ENCODE measurements at places on chromosomes 1 and 21.
A peak's percentile ranks its signal among the peaks of the same experiment; 100 is the strongest.

DNA sequence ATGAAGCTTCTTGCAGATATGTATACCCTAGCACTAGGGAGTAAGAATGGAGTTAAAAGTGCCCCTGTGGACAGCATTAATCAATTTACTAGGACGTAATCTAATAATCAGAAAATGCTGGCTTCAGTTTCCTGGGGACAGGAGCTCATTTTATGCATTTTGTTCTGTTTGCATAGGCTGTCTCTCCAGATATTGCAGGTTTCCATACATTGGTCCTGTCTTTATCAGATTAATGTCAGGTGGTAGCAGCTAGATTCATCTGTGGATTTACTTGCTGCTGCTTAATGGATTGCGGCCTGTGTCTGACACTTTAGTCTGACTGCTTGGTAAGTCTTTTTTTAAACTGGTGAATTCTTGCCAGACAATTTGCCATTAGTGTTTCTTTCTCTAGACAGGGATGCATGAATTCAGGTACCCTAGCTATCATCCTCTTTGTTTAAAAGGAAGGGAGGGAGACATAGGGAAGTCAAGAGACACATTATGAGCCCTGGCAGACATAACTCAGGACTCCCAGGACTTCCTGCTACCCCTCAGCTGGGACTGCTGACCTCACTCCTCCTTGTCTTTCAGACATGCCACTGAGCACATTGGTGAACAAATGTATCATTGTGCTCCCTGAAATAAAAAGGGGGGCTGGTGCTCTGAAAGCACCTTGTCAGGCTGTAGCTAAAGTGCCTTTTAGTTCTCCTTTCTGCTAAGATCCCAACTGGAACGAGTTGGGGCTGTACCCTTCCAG lies 47.7 kb downstream of the NOS1AP start:
- DNase-seq: no peak

GRCh38 chr1:198630863-198631262 lies 8.0 kb upstream of the PTPRC start:
- DNase-seq: no peak

DNA sequence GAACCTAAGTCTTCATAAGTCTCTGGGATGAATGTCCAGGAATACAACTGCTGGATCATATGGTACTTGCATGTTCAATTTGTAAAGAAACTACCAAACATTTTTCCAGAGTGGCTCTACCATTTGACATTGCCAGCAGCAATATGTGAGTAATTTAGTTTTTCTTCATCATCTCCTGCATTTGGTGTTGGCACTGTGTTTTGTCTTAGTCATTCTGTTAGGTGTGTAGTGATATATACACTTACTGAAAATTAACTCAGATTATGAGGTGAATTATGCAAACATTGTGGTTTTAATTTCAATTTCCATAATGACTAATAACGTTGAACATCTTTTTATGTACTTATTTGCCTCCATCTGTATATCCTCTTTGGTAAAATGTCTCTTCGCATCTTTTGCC lies 138.7 kb downstream of the LRRC40 start:
- DNase-seq: no peak

- DNase-seq: no peak
These were observed 399.8 kb downstream of the PLPP3 start for GRCh38 chr1:56179543-56179942.

GRCh38 chr1:147890177-147890790 lies 12.3 kb upstream of the GJA8 start:
- DNase-seq: peak; percentile 4

GRCh38 chr1:182038220-182038619 lies 23.3 kb downstream of the ZNF648 start:
- no peak for DNase-seq

- DNase-seq: no peak
These were observed 22.1 kb upstream of the FAM43B start for GRCh38 chr1:20530306-20530705.
